Upper lobe of left lung (tissue), 6 donors: ENCODE measurements at places on chromosomes 7 and 10.
A peak's percentile ranks its signal among the peaks of the same experiment; 100 is the strongest.

GRCh38 chr10:74677951-74678350, 148.4 kb upstream of the KAT6B start:
- H3K4me3 ChIP-seq: no peak overlapping the region
- H3K36me3 ChIP-seq: peaks cover 6% of the 10 kb centered on the region
- DNase-seq: no peak
- H3K27me3 ChIP-seq: no peaks in the 10 kb centered on the region
- H3K4me1 ChIP-seq: no peaks in the 10 kb centered on the region

DNA sequence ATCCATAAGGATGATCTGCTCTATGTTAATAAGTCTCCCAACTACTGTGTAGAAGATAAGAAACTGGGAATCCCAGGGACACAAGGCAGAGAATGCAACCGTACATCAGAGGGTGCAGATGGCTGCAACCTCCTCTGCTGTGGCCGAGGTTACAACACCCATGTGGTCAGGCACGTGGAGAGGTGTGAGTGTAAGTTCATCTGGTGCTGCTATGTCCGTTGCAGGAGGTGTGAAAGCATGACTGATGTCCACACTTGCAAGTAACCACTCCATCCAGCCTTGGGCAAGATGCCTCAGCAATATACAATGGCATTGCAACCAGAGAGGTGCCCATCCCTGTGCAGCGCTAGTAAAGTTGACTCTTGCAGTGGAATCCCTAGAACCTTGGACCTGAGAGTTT, 10.3 kb downstream of the WNT16 start:
- no peaks in the 10 kb centered on the region for H3K27me3 ChIP-seq
- H3K27ac ChIP-seq: no peak overlapping the region
- no peak overlapping the region for H3K4me3 ChIP-seq
- H3K36me3 ChIP-seq: no peaks in the 10 kb centered on the region
- no peaks in the 10 kb centered on the region for H3K4me1 ChIP-seq

- H3K4me1 ChIP-seq: peaks cover 59% of the 10 kb centered on the region
- no peaks in the 10 kb centered on the region for H3K27me3 ChIP-seq
- DNase-seq: no peak
- no peak overlapping the region for H3K27ac ChIP-seq
Measured at GRCh38 chr7:36261019-36261754, 108.1 kb downstream of the EEPD1 start.

DNA sequence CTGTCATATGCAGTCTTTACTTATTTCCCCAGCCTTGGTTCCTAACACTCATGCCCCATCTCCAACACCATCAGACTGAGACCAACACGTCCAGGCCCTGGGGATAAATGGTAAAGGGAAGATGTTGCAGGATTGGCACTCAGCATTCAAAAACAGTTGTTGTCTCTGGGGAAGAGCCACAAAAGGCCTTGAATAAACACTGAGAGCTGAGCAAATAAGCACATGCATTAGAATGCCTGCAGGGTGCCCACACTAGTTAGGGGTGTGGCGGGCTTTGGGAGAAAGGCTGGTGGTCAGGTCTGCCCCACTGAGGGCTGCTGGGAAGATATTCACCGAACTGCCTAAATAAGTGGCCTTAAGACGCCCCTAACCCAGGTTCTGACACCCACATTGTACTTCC, 391.0 kb downstream of the GFRA1 start:
- no peaks in the 10 kb centered on the region for H3K4me1 ChIP-seq
- no peak for DNase-seq
- no peak overlapping the region for H3K4me3 ChIP-seq
- no peak overlapping the region for H3K27ac ChIP-seq

DNA sequence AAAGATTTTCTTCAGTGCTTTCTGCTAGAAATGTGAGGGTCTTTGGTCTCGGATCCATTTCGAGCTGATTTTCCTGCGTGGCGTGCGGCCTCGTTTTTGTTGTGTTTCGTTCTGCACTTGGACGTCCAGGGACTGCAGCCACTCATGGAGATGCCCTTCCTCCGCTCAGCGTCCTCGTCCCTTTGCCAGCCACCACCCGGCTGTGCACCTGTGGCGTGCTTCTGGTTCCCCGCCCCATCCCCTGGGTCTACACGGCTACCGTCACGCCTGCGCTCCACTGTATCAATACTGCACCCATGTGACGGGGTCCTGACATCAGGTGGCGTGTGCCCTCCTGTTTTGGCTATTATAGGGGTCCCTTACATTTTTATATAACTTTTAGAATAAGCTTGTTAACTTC, 42.7 kb upstream of the NKX6-2 start:
- H3K36me3 ChIP-seq: no peaks in the 10 kb centered on the region
- H3K27me3 ChIP-seq: peaks cover 4% of the 10 kb centered on the region
- DNase-seq: no peak
- H3K4me1 ChIP-seq: no peaks in the 10 kb centered on the region
- no peak overlapping the region for H3K27ac ChIP-seq

DNA sequence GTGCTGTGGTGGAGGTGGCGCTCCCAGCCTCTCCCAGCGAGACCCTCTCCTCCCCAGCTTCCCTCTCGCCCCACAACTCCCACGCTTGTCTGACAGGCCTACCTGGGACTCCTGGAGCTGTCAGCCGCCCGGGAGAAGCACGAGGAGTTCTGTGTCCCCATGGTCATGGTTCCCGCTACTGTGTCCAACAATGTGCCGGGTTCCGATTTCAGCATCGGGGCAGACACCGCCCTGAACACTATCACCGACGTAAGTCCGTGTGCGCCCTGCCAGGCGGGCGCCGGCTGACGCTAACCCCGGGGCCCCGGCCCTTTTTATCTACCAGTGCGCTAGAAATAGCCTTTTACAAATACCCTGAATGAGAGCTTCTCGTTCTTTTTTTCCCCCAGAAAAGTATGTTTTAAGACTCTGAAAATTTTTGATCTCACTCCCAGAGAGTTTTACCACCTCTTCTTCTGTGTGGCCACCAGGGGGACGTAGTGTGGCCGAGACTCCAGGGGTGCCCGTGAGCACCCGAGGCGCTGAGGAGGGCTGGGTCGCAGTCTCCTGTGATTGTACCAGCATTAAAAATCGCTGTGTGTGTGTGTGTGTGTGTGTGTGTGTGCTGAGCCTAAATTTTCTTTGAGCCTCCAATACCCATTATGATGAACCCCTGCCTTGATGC, 52.6 kb downstream of the PFKP start:
- no peak overlapping the region for H3K4me3 ChIP-seq
- no peaks in the 10 kb centered on the region for H3K4me1 ChIP-seq

DNA sequence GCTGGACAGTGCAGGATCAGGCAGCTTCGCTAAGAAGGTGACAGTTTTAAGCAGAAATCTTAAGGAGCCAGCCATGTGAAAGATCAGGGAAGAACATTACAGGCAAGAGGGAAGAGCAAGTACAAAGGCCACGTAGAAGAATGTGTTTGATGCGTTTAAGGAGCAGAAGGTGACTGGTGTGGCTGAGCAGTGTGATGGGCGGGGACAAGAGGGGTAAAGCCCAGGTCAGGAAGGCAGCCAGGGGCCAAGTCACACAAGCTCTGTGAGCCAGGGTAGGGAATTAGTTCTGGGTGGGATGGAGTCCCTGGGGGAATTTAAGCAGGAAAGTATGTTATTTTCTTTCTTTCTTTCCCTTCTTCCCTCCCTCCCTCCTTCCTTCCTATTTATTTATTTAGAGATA, 166.9 kb downstream of the SH3PXD2A start:
- peaks cover 11% of the 10 kb centered on the region for H3K4me1 ChIP-seq
- H3K27ac ChIP-seq: no peak overlapping the region
- H3K36me3 ChIP-seq: no peaks in the 10 kb centered on the region
- H3K4me3 ChIP-seq: no peak overlapping the region
- DNase-seq: no peak

- no peaks in the 10 kb centered on the region for H3K27me3 ChIP-seq
- DNase-seq: no peak
- H3K36me3 ChIP-seq: no peaks in the 10 kb centered on the region
Measured at GRCh38 chr10:131833446-131834080, 67.2 kb upstream of the PPP2R2D start.

GRCh38 chr7:31236868-31237267, 103.7 kb downstream of the NEUROD6 start:
- no peak for DNase-seq
- no peaks in the 10 kb centered on the region for H3K36me3 ChIP-seq
- no peaks in the 10 kb centered on the region for H3K27me3 ChIP-seq
- no peak overlapping the region for H3K4me3 ChIP-seq
- H3K4me1 ChIP-seq: no peaks in the 10 kb centered on the region

GRCh38 chr10:10883737-10884136, 133.9 kb upstream of the CELF2 start:
- no peaks in the 10 kb centered on the region for H3K27me3 ChIP-seq
- H3K36me3 ChIP-seq: no peaks in the 10 kb centered on the region
- no peak overlapping the region for H3K4me3 ChIP-seq
- DNase-seq: no peak
- H3K27ac ChIP-seq: no peak overlapping the region

DNA sequence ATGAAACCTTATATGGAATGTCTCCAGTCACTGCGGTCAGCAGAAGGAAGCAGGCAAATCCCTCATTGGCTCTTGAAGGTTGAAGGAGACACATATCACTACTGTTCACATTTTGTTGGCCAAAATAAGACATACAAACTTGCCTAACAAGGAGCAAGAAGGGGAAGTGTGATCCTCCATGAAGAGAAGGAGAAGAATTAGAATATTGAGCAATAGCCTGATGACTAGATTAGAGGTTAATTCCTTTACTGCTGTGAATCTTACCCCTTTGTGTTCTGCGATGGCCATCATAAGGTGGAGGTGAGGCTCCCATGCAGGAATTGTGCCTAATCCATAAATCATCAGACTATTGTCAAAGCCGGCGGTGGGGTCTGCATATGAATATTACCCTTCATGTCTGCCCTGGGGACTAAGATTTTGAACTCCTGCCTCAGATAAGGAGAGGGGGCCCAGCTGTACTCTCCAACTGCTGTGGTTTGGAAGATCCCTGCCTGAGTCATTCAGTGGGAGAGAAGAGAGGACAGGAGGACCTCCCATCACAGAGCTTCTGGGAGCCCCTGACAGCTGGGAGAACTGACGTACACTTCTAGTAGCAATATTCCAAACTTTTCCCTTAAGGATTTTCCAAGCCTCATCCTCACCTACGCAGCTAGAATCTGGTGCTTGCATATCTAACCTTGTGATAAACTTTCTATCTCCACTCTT, 398.5 kb downstream of the REEP3 start:
- no peaks in the 10 kb centered on the region for H3K4me1 ChIP-seq
- no peaks in the 10 kb centered on the region for H3K36me3 ChIP-seq
- no peak overlapping the region for H3K4me3 ChIP-seq
- no peak overlapping the region for H3K27ac ChIP-seq
- no peak for DNase-seq
- H3K27me3 ChIP-seq: no peaks in the 10 kb centered on the region

GRCh38 chr10:76301211-76301610, 869.8 kb downstream of the LRMDA start:
- no peak for DNase-seq
- H3K27ac ChIP-seq: no peak overlapping the region
- no peaks in the 10 kb centered on the region for H3K27me3 ChIP-seq
- H3K4me1 ChIP-seq: peaks cover 28% of the 10 kb centered on the region
- no peaks in the 10 kb centered on the region for H3K36me3 ChIP-seq
- H3K4me3 ChIP-seq: no peak overlapping the region

- peaks cover 12% of the 10 kb centered on the region for H3K36me3 ChIP-seq
- peaks cover 56% of the 10 kb centered on the region for H3K4me1 ChIP-seq
- no peaks in the 10 kb centered on the region for H3K27me3 ChIP-seq
- H3K4me3 ChIP-seq: peak overlapping the region; percentile 74
Measured at GRCh38 chr10:44958196-44958897, 1.3 kb upstream of the RASSF4 start.

DNA sequence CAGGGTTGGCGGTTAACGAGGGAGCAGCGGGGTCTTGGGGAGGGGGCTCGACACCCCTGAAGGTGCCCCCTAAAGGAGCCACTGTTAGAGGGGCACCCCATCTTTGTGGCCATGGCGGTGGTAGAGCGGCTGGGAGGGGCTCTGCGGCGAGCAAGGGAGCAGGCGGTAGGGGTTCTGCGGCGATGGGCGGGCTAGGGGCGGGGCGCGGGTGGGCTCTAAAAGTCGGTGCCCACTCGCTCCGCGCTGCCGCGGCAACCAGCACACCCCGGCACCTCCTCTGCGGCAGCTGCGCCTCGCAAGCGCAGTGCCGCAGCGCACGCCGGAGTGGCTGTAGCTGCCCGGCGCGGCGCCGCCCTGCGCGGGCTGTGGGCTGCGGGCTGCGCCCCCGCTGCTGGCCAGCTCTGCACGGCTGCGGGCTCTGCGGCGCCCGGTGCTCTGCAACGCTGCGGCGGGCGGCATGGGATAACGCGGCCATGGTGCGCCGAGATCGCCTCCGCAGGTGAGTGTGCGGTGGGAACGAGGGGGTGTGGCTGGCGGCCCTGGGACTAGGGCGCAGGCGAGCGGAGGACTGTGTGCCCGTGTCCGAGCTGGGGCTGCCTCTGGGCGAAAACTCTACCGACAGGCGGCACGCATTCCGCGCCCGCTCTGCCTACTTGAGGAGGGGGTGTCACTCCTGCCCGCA, at the start of gene MEST:
Gene MEST, plus strand, starts transcription at position 245 of the 682 bp plus-strand sequence. Its CDS starts 229 bp downstream, at position 474.
- H3K4me3 ChIP-seq: peak within 1 kb of the TSS; percentile 48
- H3K4me1 ChIP-seq: peaks cover 5% of the 10 kb centered on the region
- no peaks in the 10 kb centered on the region for H3K27me3 ChIP-seq

GRCh38 chr10:17061418-17061817, 68.2 kb downstream of the CUBN start:
- H3K4me3 ChIP-seq: no peak overlapping the region
- H3K36me3 ChIP-seq: no peaks in the 10 kb centered on the region
- no peak for DNase-seq
- no peaks in the 10 kb centered on the region for H3K27me3 ChIP-seq
- no peak overlapping the region for H3K27ac ChIP-seq

DNA sequence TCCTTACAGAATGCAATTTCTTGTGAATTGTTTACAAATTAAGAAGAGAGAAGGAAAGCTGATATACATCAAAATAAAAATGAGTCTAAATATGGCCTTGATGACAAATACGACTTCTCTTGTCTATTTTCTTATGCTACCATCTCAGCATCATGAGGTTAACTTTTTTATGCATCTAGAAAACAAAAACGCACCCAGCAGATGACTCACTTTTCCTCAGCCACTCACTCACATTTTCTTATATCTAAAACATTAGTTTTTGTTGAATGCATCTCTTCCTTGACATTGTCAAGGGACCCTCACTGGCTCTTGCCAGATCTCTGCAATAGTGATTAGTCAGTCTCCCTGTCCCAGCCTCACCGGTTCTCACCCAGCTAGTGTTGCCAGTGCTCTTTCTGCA, 256.4 kb upstream of the SLC26A5 start:
- H3K36me3 ChIP-seq: no peaks in the 10 kb centered on the region
- no peaks in the 10 kb centered on the region for H3K27me3 ChIP-seq
- H3K4me1 ChIP-seq: no peaks in the 10 kb centered on the region
- no peak for DNase-seq

GRCh38 chr7:2248984-2249694, 7.1 kb downstream of the NUDT1 start:
- peaks cover 24% of the 10 kb centered on the region for H3K4me1 ChIP-seq
- H3K27ac ChIP-seq: peak overlapping the region; percentile 26
- no peak overlapping the region for H3K4me3 ChIP-seq
- DNase-seq: no peak
- H3K27me3 ChIP-seq: no peaks in the 10 kb centered on the region

GRCh38 chr7:18003286-18003994, 24.2 kb downstream of the PRPS1L1 start:
- no peaks in the 10 kb centered on the region for H3K27me3 ChIP-seq
- no peak overlapping the region for H3K4me3 ChIP-seq
- H3K36me3 ChIP-seq: no peaks in the 10 kb centered on the region
- no peaks in the 10 kb centered on the region for H3K4me1 ChIP-seq
- no peak for DNase-seq

GRCh38 chr7:96097835-96098234, 224.1 kb downstream of the SLC25A13 start:
- H3K27ac ChIP-seq: no peak overlapping the region
- no peak for DNase-seq
- H3K36me3 ChIP-seq: no peaks in the 10 kb centered on the region

- no peaks in the 10 kb centered on the region for H3K4me1 ChIP-seq
- H3K27ac ChIP-seq: no peak overlapping the region
- H3K4me3 ChIP-seq: no peak overlapping the region
- no peaks in the 10 kb centered on the region for H3K27me3 ChIP-seq
- no peak for DNase-seq
Measured at GRCh38 chr10:95628786-95629185, 27.7 kb downstream of the ALDH18A1 start.
